ENCODE measurements at places on chromosomes 2 and 18.

- no peak for DNase-seq
Measured at GRCh38 chr2:27115519-27115918, 3.4 kb downstream of the CGREF1 start.

GRCh38 chr2:166494140-166494624 is at the start of gene SCN7A:
Gene SCN7A, minus strand, starts transcription at chr2:166494249. Its CDS starts 16,553 bp downstream, at chr2:166477696.
- peak; percentile 91 for DNase-seq

GRCh38 chr2:232586943-232587505 is 36.5 kb downstream of the EIF4E2 start:
- DNase-seq = no peak

- peak; percentile 48 for DNase-seq
Measured at GRCh38 chr2:229445019-229445418, 173.9 kb upstream of the PID1 start.

GRCh38 chr18:68769461-68769860 is 28.4 kb upstream of the CCDC102B start:
- no peak for DNase-seq
